ENCODE measurements at places on chromosomes 2 and 18. TPM values are rescaled to one million over a fixed set of nuclear protein-coding genes. Genes with fewer than 3 reads are reported as not detected.

GRCh38 chr2:74025971-74026612 is 41.4 kb downstream of the TET3 start:
- no peaks in the 10 kb centered on the region for H3K36me3 ChIP-seq
- peaks cover 13% of the 10 kb centered on the region for H3K4me1 ChIP-seq
- H3K27me3 ChIP-seq: no peaks in the 10 kb centered on the region
- no peak overlapping the region for H3K4me3 ChIP-seq

GPC1 gene
- total RNA-seq: 261 TPM

GRCh38 chr2:200788121-200788718 is 23.5 kb upstream of the BZW1 start:
- H3K36me3 ChIP-seq: no peaks in the 10 kb centered on the region
- no peak overlapping the region for H3K4me3 ChIP-seq
- DNase-seq: no peak
- H3K4me1 ChIP-seq: peaks cover 37% of the 10 kb centered on the region
- H3K27ac ChIP-seq: peak overlapping the region; percentile 91

DNA sequence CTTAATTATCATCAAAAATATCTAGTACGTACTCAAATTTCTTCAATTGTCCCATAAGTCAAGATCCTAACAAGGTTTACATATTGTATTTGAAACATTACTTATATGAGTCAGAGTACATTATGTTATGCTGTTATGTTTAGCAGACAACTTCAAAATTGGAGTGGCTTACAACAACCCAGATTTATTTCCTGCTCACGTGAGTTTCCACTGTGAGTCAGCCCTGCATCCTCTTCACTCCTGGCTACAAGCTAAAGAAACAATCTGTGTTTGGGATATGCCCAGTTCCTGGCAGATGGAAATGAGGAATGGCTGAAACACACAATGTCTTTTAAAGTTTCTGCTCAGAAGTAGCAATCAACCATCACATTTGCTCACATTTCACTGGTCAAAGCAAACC is 31.5 kb upstream of the TANC1 start:
- no peak overlapping the region for H3K4me3 ChIP-seq
- H3K27ac ChIP-seq: peak overlapping the region; percentile 75
- no peaks in the 10 kb centered on the region for H3K27me3 ChIP-seq
- H3K4me1 ChIP-seq: peaks cover 37% of the 10 kb centered on the region
- DNase-seq: no peak
- no peaks in the 10 kb centered on the region for H3K36me3 ChIP-seq

- peaks cover 67% of the 10 kb centered on the region for H3K4me1 ChIP-seq
- peak overlapping the region; percentile 97 for H3K27ac ChIP-seq
- no peaks in the 10 kb centered on the region for H3K36me3 ChIP-seq
- no peak for DNase-seq
Measured at GRCh38 chr18:61946449-61946848, 53.6 kb upstream of the RNF152 start.

- no peaks in the 10 kb centered on the region for H3K36me3 ChIP-seq
- H3K4me1 ChIP-seq: no peaks in the 10 kb centered on the region
- no peak for DNase-seq
Measured at GRCh38 chr2:84700006-84700405, 180.9 kb downstream of the TRABD2A start.

GRCh38 chr2:11385847-11386246 is 41.4 kb upstream of the ROCK2 start:
- H3K4me1 ChIP-seq: peaks cover 54% of the 10 kb centered on the region
- H3K4me3 ChIP-seq: no peak overlapping the region
- no peaks in the 10 kb centered on the region for H3K36me3 ChIP-seq

CHMP1B gene
- total RNA-seq: 32.5 TPM

GRCh38 chr18:35688757-35689156 is 107.2 kb downstream of the GALNT1 start:
- H3K4me1 ChIP-seq: peaks cover 12% of the 10 kb centered on the region
- no peak for DNase-seq
- peak overlapping the region; percentile 10 for H3K27ac ChIP-seq
- H3K27me3 ChIP-seq: no peaks in the 10 kb centered on the region
- H3K36me3 ChIP-seq: peaks cover 14% of the 10 kb centered on the region

- no peaks in the 10 kb centered on the region for H3K36me3 ChIP-seq
- H3K4me1 ChIP-seq: peaks cover 17% of the 10 kb centered on the region
- H3K4me3 ChIP-seq: no peak overlapping the region
Measured at GRCh38 chr2:100780203-100781008, 39.5 kb upstream of the NPAS2 start.

- H3K27ac ChIP-seq: no peak overlapping the region
- H3K4me3 ChIP-seq: peak overlapping the region; percentile 69
- H3K27me3 ChIP-seq: no peaks in the 10 kb centered on the region
- peaks cover 53% of the 10 kb centered on the region for H3K4me1 ChIP-seq
- H3K36me3 ChIP-seq: no peaks in the 10 kb centered on the region
Measured at GRCh38 chr2:128736046-128736688, 417.5 kb upstream of the HS6ST1 start.

- peak; percentile 85 for DNase-seq
- no peaks in the 10 kb centered on the region for H3K36me3 ChIP-seq
- H3K4me3 ChIP-seq: no peak overlapping the region
- H3K4me1 ChIP-seq: peaks cover 8% of the 10 kb centered on the region
- no peak overlapping the region for H3K27ac ChIP-seq
- H3K27me3 ChIP-seq: peaks cover 2% of the 10 kb centered on the region
Measured at GRCh38 chr2:425947-426346, 138.1 kb upstream of the ALKAL2 start.

KIAA2012 gene
- total RNA-seq: not detected

- no peaks in the 10 kb centered on the region for H3K36me3 ChIP-seq
- no peak for DNase-seq
- peaks cover 8% of the 10 kb centered on the region for H3K4me1 ChIP-seq
- no peaks in the 10 kb centered on the region for H3K27me3 ChIP-seq
- no peak overlapping the region for H3K27ac ChIP-seq
- H3K4me3 ChIP-seq: no peak overlapping the region
Measured at GRCh38 chr2:164069540-164069939, 333.7 kb upstream of the FIGN start.

DNA sequence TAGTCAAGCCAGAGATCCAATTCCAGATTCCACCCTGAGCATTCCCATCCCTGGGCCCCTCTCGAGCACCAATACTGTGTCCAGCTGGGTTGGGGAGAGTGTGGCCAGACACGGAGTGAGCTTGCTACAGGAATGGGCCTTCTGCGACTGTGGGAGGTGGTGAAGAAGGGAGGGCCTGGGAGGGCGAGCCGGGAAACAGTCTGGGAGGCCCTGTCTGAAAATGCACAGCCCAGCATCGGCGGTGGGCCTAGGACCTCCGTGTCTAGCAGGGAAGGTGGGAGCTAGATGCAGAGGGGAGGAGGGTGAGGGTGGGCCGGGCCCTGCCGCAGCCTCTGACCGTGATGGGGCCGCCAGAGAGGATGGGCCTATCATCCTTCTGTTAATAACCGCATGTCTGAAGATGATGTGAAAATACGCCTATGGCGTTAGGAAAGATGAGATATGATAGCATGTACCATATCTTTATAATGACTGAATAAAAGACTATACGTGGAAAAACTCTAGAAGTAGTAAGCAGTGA is 1.9 kb upstream of the OTOS start:
- H3K36me3 ChIP-seq: no peaks in the 10 kb centered on the region
- H3K27me3 ChIP-seq: peaks cover 13% of the 10 kb centered on the region
- DNase-seq: peak; percentile 65

DNA sequence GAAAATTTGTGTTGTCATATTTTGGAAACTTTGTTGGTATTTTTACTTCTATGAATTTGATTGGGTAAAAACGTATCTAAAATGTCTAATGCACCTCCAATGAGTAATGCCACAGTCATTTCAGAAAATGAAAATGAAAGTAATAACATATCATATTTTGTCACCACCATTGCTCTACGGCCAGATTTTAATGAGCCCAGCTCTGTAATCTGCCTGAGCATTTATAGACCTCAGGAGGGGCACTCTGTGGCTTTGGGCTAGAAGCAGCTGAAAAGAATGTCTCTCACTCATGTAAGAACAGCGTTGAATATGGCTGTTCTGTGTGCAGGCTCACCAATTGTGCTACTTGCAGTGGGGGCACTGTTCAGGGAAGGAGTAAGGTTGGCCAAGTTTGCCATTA is 32.7 kb upstream of the ABCA12 start:
- peaks cover 3% of the 10 kb centered on the region for H3K36me3 ChIP-seq
- DNase-seq: no peak
- no peak overlapping the region for H3K4me3 ChIP-seq

GRCh38 chr2:108560895-108561530 is 26.7 kb downstream of the LIMS1 start:
- H3K4me1 ChIP-seq: peaks cover 63% of the 10 kb centered on the region
- H3K27ac ChIP-seq: no peak overlapping the region

GRCh38 chr2:85302121-85302520 is 25.7 kb downstream of the TGOLN2 start:
- no peak for DNase-seq
- no peaks in the 10 kb centered on the region for H3K27me3 ChIP-seq
- H3K4me3 ChIP-seq: no peak overlapping the region
- no peak overlapping the region for H3K27ac ChIP-seq
- H3K36me3 ChIP-seq: peaks cover 19% of the 10 kb centered on the region

DNA sequence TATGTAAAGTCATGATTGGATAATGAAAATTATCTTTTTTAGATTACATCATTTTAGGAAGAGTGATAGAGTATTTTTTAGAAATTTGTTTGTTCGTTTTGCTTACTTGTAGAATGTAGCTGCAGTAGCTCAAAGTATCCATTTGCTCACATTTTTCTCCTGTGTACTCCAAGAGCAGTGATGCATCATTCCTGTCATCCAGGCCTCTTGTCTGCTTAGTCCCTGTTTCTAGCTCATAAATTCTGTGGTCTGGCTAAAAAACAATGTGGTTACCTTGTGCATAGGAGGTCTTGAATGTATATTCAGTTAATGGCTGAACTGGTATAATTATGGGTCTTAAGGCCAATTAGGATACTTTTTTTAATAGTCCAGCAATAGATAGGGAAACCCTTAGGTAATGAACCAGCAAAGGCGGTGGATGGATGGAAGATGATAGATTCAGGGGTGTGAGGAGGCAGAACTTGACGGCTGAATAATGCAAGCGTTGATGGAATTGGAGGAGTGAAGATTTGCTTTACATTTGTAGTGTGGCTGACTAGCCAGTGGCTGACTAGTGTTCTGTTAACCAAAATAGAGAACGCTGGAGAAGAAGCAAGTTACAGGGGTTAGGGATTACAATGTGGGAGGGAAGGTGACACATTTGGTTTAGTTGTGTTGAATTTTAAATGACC is 145.0 kb downstream of the ZNF407 start:
- H3K27me3 ChIP-seq: no peaks in the 10 kb centered on the region
- H3K27ac ChIP-seq: no peak overlapping the region
- no peaks in the 10 kb centered on the region for H3K36me3 ChIP-seq
- no peak for DNase-seq
- no peak overlapping the region for H3K4me3 ChIP-seq
- H3K4me1 ChIP-seq: peaks cover 6% of the 10 kb centered on the region

SLC30A3 gene
- 0.17 TPM for total RNA-seq

DNA sequence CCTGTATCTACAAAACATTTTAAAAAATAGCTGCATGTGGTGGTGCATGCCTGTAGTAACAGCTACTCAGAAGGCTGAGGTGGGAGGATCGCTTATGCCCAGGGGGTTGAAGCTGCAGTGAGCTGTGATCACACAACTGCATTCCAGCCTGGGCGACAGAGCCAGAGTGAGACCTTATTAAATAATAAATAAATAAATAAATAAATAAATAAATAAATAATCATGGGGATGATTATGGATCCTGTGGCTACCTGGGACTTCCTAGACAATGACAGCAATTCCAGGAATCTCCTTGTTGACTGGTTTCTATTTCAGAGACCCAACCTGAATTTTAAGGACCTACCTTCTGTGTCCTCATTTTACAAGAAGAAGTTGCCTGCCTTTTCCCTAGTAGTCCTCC is 91.5 kb downstream of the KCTD18 start:
- H3K27ac ChIP-seq: no peak overlapping the region
- H3K36me3 ChIP-seq: peaks cover 35% of the 10 kb centered on the region
- DNase-seq: no peak
- no peaks in the 10 kb centered on the region for H3K27me3 ChIP-seq
- no peak overlapping the region for H3K4me3 ChIP-seq
- peaks cover 6% of the 10 kb centered on the region for H3K4me1 ChIP-seq

DNA sequence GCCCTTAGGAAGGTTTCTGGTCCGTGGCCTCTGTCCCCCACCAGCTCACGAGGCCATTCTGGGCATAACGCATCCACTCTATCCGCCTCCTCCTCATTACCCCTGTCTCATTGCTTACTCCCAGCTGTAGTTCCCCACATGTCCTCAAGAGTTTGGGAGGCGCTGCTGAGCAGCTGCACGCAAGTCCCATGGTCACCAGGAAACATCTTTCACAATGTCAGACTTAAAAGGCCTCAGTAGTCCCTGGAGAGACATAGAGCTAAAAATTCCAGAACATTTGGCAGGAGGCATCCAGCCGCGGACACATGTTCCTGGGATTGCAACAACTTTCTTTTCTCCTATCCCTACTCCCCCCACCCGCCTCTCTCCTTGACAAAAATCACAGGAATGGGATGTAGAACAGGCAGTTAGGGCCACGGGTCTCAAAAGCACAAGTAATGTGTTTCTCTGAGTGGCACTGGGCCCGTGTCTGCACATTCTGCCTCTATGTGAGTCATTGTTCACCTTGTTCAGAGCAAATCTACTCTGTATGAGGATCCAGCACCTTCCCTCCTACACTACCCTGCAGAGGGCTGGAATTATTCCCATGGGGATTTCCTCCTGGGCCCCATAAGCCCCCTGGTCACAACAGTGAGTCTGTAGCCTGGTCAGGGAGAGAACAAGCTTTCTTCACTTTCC is 8.1 kb downstream of the LBH start:
- peak overlapping the region; percentile 64 for H3K27ac ChIP-seq
- no peaks in the 10 kb centered on the region for H3K27me3 ChIP-seq
- DNase-seq: no peak
- H3K36me3 ChIP-seq: peaks cover 37% of the 10 kb centered on the region
- no peak overlapping the region for H3K4me3 ChIP-seq
- peaks cover 62% of the 10 kb centered on the region for H3K4me1 ChIP-seq

GRCh38 chr2:23543728-23544127 is 158.7 kb downstream of the KLHL29 start:
- no peak overlapping the region for H3K4me3 ChIP-seq
- H3K4me1 ChIP-seq: peaks cover 30% of the 10 kb centered on the region
- no peak overlapping the region for H3K27ac ChIP-seq
- peaks cover 12% of the 10 kb centered on the region for H3K27me3 ChIP-seq
- no peak for DNase-seq
- peaks cover 2% of the 10 kb centered on the region for H3K36me3 ChIP-seq

- H3K4me3 ChIP-seq: no peak overlapping the region
- no peak overlapping the region for H3K27ac ChIP-seq
- no peak for DNase-seq
Measured at GRCh38 chr2:2993172-2993692, 384.4 kb downstream of the EIPR1 start.

MCFD2 gene
- total RNA-seq: 95.0 TPM

DNA sequence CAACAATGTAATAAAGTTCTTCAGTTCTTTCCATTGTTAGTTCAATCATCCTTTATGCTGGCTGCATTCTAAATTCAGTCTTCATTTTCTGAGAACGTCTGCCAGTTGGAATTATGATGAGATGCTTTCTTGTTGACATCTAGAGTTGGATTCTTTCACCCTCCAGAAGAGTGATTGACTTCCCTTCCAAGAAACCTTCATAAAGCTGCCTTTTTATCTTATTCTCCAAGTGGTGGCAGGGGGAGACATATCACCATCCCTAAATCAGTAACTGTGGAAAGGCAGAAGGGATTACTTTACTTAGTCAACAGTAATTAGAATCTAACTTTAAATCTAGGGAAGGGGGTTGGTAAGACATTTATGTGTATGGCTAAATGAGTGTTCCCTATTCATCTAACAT is 86.8 kb upstream of the GULP1 start:
- no peaks in the 10 kb centered on the region for H3K27me3 ChIP-seq
- H3K27ac ChIP-seq: no peak overlapping the region
- H3K36me3 ChIP-seq: no peaks in the 10 kb centered on the region

NEU4 gene
- 1.3 TPM for total RNA-seq

ANKRD30BL gene
- total RNA-seq: not detected

CCBE1 gene
- 1.8 TPM for total RNA-seq

All from chondrocyte (in vitro differentiated cells).